ENCODE measurements at places on chromosomes 7 and 10.

GRCh38 chr10:84743483-84743882, 415.1 kb downstream of the CCSER2 start:
- DNase-seq = no peak

DNA sequence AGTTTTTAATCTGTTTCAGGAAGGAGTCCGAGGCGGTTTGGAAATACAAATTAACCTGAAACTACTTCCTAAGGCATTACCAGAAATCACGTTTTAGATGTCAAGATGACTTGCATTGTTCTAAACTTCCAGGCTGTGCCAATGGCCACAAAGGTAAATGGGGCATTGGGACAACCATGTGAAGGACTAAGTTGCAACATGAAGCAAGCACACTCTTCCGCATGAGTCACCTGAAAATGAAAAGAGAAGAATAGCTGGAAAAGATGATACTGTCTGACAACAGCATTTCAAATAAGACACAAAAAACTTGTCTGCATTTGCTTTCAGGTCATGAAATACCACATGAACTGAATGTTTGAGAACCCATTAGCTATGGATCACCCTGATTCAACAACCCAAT, 262.1 kb downstream of the AHR start:
- no peak for DNase-seq

DNA sequence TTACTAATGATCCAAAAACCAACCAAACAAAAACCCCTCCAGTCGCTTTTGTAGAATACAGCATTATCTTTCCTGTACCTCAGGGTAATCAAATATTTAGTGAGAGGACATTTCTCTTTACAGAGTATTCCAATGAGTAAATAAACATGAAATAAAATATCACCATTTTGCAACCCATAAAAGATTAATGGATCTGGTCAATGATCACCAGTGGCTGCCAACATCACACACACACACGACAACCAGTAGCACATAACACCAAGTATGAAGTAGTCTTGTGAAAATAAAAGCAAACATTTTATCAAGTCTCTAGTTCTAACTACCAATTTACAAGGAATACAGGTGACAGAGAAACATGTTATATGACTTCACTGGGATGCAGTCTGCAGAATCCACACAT, 188.6 kb upstream of the IMMP2L start:
- DNase-seq = no peak

- no peak for DNase-seq
Measured at GRCh38 chr7:109449760-109450159, 880.1 kb downstream of the DNAJB9 start.

DNA sequence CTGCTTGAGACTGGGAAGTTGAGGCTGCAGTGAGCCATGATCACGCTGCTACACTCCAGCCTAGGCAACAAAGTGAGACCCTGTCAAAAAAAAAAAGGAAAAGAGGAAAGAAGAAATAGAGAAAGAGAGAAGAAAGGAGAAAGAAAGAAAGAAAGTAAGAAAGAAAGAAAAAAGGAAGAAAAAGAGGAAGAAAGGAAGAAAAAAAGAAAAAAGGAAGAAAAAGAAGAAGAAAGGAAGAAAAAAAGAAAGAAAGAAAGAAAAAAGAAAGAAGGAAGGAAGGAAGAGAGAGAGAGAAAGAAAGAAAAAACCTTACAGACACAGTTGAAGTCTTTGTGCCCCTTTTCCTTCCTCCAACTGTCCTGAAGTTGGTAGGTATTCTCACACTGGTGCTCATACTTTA, 26.6 kb upstream of the LEP start:
- DNase-seq = no peak
